Left kidney (tissue), 8 donors: ENCODE measurements at places on chromosomes 3 and 15. TPM values are rescaled to one million over a fixed set of nuclear protein-coding genes. Genes with fewer than 3 reads are reported as not detected.

Gene IGDCC3
- 8.1 TPM for polyA plus RNA-seq

DNA sequence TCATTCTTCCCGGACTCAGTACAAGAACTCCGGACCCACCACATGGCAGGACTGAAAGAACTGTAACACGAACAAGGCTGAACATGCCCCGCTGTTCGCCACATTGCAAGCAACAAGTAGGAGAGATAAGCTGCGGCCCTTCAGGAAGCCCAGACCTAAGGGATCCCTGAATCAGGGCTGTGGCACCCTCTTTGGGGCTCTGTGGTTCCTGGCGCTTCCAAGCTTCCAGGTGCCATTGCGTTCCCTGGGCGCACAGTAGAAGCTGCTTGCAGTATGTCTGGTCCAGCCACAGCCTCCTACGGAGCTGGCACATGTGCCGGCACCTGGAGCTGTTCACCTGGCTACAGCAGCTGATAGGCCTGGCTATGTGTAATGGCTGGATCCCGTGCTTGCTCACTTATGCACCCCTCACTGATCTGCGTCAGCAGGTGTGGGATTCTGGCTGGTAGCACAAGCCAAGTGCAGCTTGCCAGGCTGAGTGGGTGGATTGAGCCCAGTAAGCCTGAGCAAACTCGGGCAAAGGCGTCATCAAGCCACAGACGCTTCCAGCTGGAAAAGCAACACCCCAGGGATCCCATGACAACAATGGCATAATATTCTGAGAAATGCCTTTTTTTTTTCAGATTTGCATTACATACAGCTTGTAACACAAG lies 748.6 kb upstream of the GBE1 start:
- no peak for DNase-seq

DNA sequence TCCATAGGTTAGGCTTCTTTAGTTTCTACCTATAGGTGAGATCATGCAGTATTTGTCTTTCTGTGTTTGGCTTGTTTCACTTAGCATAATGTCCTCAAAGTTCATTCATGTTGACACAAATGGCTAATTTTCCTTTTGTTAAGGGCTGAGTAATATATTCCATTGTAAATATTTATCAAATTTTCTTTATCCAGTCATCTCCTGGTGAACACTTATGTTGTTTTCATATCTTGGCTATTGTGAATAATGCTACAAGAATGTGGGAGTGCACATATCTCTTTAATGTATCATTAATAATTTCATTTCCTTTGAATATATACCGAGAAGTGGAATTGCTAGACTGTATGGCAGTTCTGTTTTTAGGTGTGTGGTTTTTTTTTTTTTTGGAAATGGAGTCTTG lies 250.9 kb upstream of the SEMA6D start:
- no peak for DNase-seq

GRCh38 chr15:70528270-70528706 lies 235.1 kb downstream of the UACA start:
- DNase-seq: no peak

Gene ZSCAN29
- 36.0 TPM for polyA plus RNA-seq

Gene MIX23
- 68.0 TPM for polyA plus RNA-seq

Gene GOLGA8A
- 157 TPM for polyA plus RNA-seq

- peak; percentile 45 for DNase-seq
Measured at GRCh38 chr15:68608206-68608843, 29.5 kb downstream of the CORO2B start.

Gene PRSS50
- 3.2 TPM for polyA plus RNA-seq

- no peak for DNase-seq
Measured at GRCh38 chr3:57706462-57706861, 13.6 kb upstream of the DENND6A start.

Gene HDAC11
- 14.8 TPM for polyA plus RNA-seq

Gene CCNL1
- polyA plus RNA-seq: 215 TPM

- no peak for DNase-seq
Measured at GRCh38 chr3:169053427-169053826, 610.1 kb downstream of the MECOM start.

GRCh38 chr3:67819447-67819846 lies 165.0 kb upstream of the SUCLG2 start:
- DNase-seq: peak; percentile 5

GRCh38 chr15:78234515-78235040 lies at the start of gene ACSBG1:
ACSBG1 (minus strand) TSS chr15:78234565; CDS start chr15:78234501, 64 bp downstream.
- no peak for DNase-seq

Gene LRRC31
- polyA plus RNA-seq: 0.38 TPM

- DNase-seq: no peak
Measured at GRCh38 chr3:195524171-195524896, 18.8 kb downstream of the PPP1R2 start.
